Activated naive CD4-positive, alpha-beta T cell (primary cell): ENCODE measurements at places on chromosomes 6 and 20.

DNA sequence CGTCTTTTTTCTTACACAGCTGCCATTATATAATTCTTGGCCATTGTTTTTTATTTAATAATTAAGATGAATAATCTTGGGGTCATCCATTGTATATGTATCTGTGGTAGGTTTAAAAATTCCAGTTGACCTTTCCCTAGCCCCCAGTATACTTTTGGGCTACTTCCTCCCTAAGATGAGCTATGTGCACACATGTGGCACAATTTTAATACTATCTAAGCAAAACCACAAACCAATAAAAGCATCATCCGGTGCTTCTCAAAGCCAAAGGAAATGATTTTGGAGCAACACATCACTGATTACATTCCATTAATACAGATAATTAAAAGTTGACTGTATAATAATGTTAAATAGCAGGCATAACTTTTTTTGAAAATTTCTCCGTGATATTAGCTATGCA lies 161.2 kb downstream of the ATXN1 start:
- no peak for DNase-seq

DNA sequence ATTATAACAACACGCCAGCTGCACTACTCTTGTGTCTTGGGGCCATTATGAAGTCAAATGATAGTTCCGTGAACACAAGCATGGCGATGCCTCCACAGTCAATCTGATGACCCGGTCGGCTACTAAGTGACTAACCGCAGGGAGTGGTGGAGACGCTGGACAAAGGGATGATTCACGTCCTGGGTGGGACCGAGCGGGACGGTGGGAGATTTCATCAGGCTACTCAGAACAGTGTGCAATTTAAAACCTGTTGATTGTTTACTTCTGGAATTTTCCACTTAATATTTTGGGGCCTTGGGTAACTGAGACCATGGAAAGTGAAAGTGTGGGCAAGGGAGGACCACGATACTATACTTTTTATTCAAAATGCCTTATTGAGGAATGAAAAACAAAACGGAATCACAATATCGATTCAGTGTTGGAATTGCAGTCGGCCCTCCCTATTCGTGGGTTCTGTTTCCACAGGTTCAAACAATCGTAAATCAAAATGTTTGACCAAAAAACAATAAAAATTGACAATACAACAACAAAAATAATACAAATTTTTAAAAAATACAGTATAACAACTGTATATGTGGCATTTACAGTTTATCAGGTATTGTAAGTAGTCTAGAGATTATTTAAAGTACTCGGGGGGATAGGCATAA lies 66.5 kb downstream of the MYLK4 start:
- no peak for DNase-seq

DNA sequence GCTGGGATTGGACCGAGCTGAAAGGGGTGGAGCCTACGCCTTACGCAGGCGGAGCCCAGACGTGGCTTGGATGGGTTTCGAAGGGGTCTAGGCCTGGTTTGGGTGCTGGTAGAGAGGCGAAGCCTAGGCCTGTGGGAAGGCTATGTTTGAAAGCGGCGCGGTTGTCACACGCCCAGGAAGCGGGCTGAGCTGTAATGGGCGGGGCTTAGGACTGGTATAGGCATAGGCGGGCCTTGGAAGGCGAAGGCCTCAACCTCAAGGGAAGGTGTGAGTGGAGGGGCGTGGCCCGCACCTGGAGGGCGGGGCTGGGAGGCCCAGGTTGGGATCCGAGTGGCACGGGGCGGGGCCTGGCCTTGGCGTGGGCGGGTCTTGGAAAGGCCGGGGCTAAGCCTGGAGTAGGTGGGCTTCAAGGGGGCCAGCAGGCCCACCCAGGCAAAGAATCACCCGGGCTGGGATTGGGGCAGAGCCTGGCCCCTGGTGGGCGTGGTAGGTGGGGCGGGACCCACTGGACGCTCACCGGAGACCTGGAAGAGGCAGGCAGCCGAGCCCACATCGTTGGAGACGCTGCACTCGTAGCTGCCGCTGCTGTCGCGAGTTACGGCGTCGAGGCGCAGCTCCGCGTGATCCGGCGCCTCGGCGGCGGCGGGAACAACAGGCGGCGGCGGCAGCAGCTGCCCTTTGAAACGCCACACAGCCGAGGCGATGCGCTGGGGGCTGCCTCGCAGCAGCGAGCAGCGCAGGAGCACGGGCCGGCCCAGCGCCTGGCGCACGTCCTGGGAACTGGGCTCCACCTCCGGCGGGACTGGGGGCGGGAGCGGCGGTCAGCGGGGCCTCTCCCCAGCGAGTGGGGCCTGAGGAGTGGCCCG lies 49.0 kb downstream of the MDGA1 start:
- peak; percentile 18 for DNase-seq

- no peak for DNase-seq
These were observed 187.7 kb upstream of the MYLIP start for GRCh38 chr6:15941168-15941567.

DNA sequence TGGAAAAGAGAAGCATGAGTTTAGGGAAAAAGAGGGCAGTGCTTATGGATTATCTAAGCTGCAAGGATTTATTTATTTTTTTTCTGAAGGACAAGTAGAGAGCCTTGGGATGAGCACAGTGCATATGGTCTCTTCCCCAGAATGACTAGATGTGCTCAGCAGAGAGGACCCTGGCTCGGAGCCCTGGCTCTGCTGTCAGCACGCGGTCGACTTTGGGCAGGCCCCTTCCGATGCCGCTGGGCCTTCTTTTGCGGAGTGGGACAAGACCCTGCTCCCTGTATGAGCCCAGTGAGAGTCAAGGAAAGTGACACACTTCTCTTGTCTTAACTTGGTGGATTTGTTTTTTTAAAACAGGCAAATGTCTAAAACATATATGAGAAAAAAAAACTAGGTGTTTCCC lies 51.4 kb downstream of the LRRC1 start:
- DNase-seq: no peak

DNA sequence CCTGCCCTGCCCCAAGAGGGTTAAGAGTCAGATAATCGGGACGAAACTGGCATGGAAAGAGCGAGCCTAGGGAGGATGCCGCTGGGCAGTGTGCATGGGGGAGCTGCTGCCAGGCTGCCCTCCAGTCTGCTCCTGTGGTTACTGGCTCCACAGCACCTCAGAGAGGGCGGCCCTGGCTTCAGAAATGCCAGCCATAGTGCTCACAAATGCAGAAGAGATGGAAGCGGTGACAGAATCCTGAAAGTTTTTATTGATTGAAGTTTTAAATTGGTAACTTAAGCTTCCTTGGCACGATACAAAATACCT lies 57.9 kb downstream of the VAPB start:
- DNase-seq: no peak

DNA sequence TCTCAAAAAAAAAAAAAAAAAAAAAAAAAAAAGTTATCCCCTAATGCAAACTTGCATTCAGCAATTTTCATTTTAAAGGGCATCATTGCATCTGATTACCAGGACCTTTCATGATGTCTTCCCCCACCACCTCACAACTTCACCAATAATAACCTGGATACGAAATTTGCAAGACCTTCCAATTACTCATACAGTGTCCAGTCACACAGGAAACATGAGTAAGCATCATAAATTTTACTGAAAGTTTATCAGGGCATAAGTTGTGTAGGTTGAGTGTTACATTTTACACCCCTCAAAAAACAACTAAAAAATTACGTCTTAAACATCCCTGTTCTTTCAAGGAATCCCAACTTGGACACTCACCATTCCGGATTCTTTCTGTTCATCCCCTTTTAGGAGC lies 79.1 kb upstream of the ANKEF1 start:
- no peak for DNase-seq

GRCh38 chr20:11582060-11582459 lies 335.6 kb upstream of the BTBD3 start:
- no peak for DNase-seq
